ENCODE measurements at places on chromosomes 1 and 21.

- DNase-seq = no peak
Measured at GRCh38 chr1:107787299-107787698, 177.7 kb downstream of the VAV3 start.

- no peak for DNase-seq
Measured at GRCh38 chr1:42746436-42747105, 6.5 kb upstream of the CLDN19 start.

DNA sequence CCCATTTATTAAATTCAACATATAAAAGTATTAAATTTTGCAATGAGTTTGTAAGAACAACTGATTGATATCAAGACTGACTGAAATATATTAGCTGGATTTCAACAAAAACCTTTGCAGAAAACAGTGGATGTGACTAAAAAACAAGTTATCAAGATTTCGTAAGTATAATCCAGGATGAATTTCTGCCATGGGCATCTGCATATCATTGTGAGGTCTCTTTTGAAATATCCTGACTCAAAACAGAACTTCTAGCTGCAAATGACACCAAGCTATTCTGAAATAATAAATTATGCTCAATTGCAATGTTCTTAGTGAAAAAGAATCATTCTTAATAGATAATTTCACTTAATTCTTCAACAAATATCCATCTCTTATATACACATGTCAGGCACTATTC, 52.6 kb downstream of the CD34 start:
- DNase-seq = no peak

- DNase-seq = no peak
Measured at GRCh38 chr1:56334047-56334446, 245.3 kb downstream of the PLPP3 start.

GRCh38 chr1:200811704-200812103, 61.1 kb upstream of the GPR25 start:
- DNase-seq = no peak

DNA sequence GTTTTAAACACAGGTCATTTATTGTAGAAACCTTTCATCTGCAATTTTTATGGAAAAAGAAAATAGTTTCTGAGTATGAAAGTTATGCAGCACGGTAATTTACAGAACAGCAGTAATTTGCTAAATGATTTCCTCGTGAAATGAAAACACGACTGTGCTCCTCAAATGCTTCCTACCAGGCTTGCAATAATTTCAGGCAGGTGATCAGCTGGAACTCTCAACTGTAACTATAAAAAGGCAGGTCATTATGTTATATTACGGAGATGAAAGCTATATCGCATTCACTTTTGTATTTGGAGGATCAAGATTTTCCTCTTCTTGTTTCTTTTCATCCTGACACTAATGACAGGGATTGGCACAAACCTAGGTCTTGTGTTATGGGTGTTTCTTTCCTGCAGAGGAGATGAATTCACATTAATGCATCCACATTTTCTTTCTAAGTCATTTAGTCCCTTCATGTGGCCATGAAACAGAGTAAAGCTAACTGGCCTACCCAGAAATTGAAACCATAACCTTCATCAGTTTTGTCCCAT, 57.4 kb downstream of the SAMSN1 start:
- DNase-seq = no peak

DNA sequence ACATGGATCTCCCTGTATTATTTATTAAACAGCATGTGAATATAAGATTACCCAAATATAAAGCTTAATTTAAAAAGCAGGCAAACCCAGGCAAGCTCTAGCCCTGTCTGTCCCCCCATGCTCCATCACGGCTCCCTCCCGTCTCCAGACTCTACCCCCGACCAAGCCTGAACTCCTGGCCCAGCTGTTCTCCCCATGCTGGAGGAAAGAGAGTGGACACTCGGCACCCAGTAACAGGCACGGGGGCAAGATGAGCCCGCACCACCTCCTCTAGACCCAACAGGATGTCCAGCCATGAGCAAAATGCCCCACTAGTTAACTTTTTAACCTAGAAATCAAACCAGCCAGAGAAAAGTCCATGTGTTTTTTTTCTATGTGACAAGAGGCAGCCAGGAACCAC, 19.3 kb downstream of the SLC19A1 start:
- DNase-seq = no peak

DNA sequence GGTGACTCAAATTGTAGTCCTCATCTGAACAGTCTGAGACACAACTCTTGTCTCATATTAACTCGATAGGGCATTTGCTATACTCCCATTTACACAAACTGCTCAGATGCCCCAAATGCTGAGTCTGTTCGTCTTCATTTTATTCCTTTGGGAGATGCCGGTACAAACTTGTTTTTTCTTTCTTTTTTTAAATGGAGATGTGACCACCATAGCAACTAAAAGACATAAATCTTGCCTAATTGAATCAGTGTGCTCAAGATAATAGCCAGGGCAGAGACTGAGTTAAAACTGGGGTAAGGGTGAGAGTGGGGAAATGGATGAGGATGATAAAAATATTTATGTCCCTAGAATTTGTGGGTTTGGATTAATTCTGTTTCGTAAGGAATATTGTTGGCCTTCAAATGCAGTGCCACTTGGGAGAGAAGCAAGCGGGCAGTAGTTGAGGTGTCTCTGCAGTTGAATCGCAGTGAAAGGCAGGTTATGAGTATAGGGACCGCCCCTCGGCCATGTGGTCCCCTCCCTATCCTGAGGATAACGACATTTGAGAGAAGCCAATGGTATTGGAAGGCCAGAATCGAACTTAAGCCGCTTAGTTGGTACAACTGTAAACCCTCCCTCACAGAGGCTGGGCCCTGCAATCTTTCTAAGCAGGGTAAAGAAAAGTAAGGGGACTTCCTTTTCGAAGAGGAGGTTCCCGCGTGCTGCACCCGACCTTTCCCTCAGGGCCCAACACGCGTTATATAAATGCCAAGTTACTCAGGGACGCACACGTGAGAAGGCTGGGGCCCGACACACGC, 859 bp upstream of the LRRC8B start:
- DNase-seq = peak; percentile 34

DNA sequence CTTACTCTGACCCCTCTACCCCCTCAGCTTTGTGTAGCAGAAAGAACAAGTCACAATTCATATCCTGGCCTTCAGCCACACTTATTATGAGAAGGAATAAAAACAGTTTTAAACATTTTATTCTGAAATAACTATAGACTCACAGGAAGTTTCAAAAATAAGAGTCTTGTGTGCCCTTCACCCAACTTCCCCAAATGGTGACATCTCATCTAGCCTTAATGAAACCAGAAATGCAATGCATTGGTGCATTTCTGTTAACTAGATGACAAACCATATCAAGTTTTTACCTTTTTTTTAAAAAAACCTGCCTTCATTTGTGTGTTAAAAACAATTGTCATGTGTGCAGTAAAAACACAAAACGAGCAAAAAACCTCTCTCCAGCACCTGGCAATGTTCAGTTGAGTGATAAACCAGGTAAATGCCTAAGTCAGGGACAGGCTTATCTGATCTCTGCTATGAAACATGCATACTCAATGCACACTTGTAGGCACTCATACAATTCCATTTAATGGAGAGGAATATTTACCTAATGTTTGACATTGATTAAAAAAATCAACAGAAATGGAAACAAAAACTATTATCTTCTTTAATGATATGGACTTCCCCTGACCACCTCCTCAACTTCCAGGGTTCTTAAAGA, 51.5 kb downstream of the SH3BGR start:
- no peak for DNase-seq

DNA sequence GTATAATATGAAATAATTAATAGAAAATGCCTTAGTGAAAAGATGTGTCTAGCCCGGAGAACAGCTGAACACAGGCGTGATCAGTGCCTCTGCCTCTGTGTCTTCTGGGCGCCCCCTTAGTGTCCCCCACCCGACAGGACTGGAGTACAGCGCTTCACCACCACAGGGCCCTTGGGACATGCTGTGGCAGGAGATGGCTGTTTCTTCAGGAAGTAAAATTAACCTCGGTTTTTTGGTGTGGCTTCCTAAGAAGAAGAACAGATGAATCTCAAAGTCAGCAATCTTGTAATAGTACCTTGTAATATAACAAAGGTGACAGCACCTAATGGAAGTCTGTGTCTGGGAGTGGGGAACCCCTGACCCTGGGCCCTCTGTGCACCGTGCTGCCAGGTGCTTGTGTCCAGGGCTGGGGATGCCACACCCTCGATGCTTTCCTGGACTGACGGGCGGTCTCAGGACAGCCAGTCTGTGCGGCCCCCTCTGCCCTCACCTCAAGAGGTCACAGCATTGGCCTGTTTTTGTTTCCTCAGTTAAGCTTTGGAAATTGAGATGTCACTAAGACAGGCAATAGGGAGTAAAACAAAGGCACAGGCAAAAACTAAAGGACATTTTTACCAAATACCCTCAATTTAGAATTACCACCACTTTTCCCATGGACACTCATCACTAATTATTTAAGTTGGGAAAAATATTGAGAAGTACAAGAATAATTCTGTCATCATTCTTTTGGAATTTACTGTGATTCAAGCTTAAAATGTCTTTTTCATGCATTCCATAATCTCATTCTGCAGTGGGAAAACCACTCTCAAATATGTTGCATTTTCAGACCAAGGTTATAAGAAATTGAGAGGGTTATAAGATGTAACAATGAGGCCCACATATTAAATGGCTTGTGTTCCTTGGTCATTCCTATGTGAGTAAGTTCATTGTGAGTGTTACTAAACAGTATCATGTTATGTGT, 79.3 kb downstream of the ADARB1 start:
- no peak for DNase-seq

GRCh38 chr1:36305915-36306209, 306 bp upstream of the SH3D21 start:
- DNase-seq = no peak
